ENCODE measurements at places on chromosomes 7 and 10.

- DNase-seq: no peak
These were observed 189.3 kb downstream of the POLR1F start for GRCh38 chr7:19519443-19520021.

DNA sequence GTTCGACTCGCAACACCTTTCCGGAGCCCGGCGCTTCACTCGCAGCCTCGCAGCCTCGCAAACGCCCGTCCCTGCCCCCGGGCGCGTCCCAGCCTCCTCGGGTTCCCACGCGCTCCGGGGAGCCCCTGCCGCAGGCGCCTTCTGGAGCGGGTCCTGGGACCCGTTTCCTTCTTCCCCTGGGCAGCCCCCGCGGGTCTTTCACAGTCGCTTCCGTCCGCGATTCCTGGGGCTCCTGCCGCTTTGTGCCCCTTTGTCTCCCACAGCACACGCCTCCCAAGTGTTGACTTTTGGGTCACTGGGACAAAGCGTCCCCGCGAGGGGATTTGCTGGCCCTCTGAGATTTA lies 140.7 kb downstream of the DYNC2I1 start:
- no peak for DNase-seq

DNA sequence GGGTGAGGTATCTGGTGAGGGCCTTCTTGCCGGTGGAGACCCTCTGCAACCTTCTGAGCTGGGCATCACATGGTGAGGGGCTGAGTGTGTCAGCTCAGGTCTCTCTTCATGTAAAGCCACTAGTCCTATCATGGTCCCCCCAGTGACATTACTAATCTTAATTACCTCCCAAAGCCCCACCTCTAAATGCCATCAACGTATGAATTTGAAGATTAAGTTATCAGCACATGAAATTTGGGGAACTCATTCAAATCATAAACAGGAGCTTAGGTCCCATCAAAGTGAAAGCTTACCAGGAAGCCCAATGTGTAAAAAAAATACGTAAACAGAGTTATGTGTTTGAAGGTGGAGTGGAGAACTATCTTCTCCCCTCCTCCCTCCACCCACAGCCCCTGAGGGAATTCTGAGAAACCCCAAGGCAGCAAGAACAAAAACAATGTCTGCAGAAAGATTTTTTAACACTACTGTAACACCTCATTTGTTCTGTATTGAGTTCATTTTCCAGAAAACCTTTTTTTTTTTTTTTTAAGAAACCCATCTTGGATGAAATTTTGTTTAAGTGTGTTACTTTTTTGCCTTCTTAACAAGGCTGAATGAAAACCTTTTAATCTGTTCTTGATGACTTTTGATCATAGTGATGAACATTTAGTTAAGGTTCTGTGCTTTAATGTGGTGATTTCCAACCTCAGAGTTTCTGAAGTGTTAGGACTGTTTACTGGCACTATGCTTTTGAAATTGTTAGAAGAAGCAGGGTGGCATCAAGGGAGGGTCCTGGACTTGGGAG lies 19.1 kb upstream of the PCGF5 start:
- no peak for DNase-seq

GRCh38 chr10:99682752-99683151 lies 23.4 kb downstream of the ENTPD7 start:
- no peak for DNase-seq

- DNase-seq: no peak
These were observed 120.6 kb downstream of the GLCCI1 start for GRCh38 chr7:8089036-8089780.

GRCh38 chr7:146736446-146737190 lies 620.0 kb downstream of the CNTNAP2 start:
- DNase-seq: no peak

- DNase-seq: peak; percentile 35
These were observed 53.1 kb upstream of the DPYSL4 start for GRCh38 chr10:132133449-132134240.

DNA sequence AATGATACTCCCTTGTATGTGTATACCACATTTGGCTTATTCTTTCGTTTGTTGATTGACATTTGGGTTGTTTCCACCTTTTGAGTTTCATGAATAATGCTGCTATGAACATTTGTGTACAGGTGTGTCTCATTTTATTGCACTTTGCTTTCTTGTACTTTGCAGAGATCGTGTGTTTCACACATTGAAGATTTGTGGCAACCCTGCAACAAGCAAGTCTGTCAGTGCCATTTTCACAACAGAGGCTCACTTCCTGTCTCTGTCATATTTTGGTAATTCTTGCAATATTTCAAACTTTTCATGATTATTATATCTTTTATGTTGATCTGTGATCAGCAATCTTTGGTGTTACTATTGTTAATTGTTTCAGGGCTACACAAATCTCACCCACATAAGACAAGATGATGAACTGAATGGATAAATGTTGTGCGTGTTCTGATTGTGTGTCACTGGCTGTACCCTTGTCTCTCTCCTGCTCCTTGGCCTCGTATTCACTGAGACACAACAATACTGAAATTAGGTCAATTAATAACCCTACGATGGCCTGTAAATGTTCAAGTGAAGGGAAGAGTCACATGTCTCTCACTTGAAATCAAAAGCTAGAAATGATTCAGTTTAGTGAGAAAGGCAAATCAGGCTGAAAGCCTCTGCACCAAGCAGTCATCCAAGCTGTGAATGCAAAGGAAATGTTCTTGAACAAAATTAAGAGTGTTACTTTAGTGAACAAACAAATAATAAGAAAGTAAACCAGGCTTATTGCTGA lies 133.6 kb upstream of the JCAD start:
- DNase-seq: no peak

DNA sequence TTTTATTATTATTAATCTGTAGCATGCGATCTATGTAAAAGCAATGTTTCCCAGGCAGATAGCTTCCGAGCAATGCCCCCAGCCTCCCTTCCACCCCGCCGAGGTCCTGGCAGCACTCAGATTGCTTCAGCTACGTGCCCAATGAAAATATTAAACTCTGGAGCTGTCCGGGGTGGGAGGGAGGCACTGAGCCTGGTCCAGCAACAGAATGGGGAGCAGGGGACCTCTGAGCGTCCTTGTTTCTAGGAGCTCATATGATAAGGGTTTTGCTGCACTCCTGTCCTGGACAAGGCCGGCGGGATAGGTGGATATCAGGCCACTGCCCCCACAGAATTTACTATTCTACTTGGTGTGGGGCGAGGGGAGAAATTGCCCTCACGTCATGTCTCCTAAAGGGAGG lies 44.5 kb upstream of the CDK1 start:
- DNase-seq: no peak

DNA sequence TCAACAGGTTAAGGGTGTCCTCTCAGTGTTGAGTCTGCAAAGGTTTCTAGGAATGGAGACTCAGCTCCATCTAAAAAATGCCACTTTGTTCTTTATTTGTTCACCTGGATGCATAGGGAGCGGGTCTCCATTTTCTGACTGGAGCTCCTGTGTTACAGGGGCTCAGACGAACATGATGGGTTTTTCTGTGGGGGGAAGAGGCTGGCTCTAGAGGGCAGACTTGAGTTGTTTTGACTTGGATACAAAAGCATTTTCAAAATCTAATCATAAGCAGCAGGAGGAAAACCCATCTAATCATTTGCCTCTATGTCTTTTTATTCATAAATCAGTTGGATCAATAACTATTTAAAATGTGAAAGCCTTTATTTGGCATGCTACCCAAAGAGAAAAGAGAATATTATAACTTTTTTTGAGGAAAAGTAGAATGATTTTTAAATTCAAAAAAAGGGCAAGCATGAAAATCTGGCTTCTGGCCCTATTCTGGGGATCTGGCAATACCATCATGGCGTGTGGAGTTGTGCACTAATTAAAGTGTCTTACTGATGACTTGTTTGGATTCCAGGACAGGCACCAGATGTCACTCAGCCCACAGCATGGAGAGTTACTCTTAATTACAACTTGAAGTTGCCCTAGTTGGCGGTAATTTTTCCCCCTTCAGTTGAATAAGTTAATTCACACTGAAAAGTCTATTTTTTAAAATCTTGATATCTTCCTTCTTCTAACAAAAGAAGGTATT lies 594.9 kb downstream of the REEP3 start:
- DNase-seq: no peak

DNA sequence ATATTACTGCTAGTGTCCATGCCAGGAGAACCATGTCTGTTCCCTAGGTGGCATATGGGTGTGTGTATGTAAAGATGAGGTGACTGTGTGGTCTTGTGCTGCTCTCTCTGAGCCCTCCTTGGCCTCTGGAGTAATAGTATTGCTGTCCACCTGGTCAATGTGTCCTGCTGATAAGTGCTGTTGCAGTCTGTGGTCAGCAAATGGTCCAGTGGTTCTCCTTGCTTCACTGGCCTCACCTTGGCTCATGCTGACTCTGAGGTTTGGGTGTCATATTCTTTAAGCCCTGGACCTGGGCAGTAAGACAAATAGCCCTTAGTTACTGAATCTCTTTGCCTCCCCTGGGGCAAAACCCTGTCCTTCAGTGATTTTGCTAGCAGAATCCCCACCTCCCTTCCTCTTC lies 56.8 kb downstream of the TPST1 start:
- DNase-seq: no peak

DNA sequence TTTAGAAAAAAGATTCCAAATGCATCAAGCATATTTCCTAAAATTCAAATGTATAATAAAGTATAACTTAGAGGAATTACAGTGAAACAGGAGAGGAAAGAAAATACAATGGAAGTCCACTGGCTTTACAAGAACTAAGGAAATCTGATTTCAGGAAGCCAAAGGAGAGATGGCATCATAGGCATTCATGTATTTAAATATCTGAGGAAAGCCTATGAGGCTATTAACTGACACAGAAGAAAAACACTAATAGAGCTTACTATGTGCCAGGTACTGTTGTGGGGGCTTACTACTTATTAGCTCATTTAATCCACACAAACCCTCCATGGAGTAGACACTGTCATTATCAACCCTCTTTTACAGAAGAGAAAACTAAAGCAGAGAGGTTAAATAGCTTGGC lies 92.2 kb downstream of the SRPK2 start:
- DNase-seq: no peak
